ENCODE measurements at places on chromosomes 4 and X. TPM values are rescaled to one million over a fixed set of nuclear protein-coding genes. Genes with fewer than 3 reads are reported as not detected.
A peak's percentile ranks its signal among the peaks of the same experiment; 100 is the strongest.

- DNase-seq: no peak
Observed at GRCh38 chr4:22408474-22408873, 107.4 kb downstream of the ADGRA3 start.

USP17L10 gene
- not detected for polyA plus RNA-seq

GRCh38 chrX:119647089-119647488 lies 40.9 kb upstream of the NKRF start:
- DNase-seq: no peak

DNA sequence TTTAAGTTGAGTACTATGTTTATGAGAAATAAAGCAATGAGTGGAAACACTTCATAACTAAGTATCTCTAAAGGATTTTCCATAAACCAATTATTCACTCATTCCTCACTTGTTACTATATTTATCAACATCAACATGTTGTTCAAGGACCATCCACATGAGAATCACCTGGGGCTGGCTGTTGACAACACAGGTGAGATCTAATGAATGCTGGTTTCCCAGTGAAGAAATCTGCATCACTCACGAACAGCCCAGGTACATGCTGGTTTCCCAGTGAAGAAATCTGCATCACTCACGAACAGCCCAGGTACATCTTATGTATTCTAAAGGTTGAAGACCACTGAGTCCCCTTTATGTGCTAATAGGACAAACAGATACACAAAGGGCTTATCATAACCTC lies 32.5 kb downstream of the TSPAN5 start:
- DNase-seq: no peak

GRCh38 chr4:74395633-74396032 lies 30.7 kb downstream of the EREG start:
- no peak for DNase-seq

- peak; percentile 63 for DNase-seq
Observed at GRCh38 chr4:52051213-52051614, at the start of gene SPATA18. Gene SPATA18, plus strand, starts transcription at chr4:52051304. Its CDS starts 401 bp downstream, at chr4:52051705.

Data from sigmoid colon (tissue), 7 donors.